ENCODE measurements at places on chromosomes 2 and 18. TPM values are rescaled to one million over a fixed set of nuclear protein-coding genes. Genes with fewer than 3 reads are reported as not detected.

DNA sequence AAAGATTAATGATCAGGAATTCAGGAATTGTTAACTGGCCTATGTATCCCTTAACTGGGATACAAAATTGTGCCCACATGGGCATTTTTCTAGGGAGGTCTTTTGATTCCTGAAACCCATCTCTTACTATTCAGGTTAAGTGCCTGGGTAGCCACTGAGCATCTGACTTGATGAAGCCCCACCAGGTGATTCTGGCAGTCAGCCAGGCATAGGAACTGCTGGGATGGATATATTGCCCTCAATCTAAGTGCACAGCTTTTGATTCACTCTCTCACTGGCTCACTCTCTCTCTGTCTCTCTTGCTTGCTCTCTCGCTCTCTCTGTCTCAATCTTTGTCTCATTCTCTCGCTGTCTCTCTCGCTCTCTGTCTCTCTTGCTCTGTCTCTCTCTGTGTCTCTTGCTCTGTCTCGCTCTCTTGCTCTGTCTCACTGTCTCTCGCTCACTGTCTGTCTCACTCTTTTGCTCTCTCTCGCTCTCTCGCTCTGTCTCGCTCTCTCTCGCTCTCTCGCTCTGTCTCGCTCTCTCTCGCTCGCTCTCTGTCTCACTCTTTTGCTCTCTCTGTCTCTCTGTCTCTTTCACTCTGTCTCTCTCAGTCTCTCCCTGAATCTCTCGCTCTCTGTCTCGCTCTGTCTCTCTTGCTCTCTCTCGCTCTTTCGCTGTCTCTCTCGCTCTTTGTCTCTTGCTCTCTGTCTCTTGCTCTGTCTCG, 22.3 kb downstream of the INPP1 start:
- peaks cover 22% of the 10 kb centered on the region for H3K36me3 ChIP-seq
- no peak for DNase-seq
- H3K27ac ChIP-seq, result no peak overlapping the region
- no peaks in the 10 kb centered on the region for H3K27me3 ChIP-seq
- H3K4me1 ChIP-seq, result no peaks in the 10 kb centered on the region

- no peak overlapping the region for H3K4me3 ChIP-seq
- no peaks in the 10 kb centered on the region for H3K4me1 ChIP-seq
- H3K36me3 ChIP-seq, result no peaks in the 10 kb centered on the region
- H3K27me3 ChIP-seq, result no peaks in the 10 kb centered on the region
- H3K27ac ChIP-seq, result no peak overlapping the region
Measured at GRCh38 chr18:47680488-47680887, 250.0 kb downstream of the SMAD2 start.

- H3K27me3 ChIP-seq, result no peaks in the 10 kb centered on the region
- no peak overlapping the region for H3K4me3 ChIP-seq
- no peak overlapping the region for H3K27ac ChIP-seq
Measured at GRCh38 chr2:48205137-48205798, 299.0 kb upstream of the FBXO11 start.

GRCh38 chr18:58850786-58851469, 13.7 kb upstream of the ZNF532 start:
- no peak overlapping the region for H3K27ac ChIP-seq
- no peak for DNase-seq
- no peaks in the 10 kb centered on the region for H3K36me3 ChIP-seq
- no peaks in the 10 kb centered on the region for H3K4me1 ChIP-seq
- H3K4me3 ChIP-seq, result no peak overlapping the region
- no peaks in the 10 kb centered on the region for H3K27me3 ChIP-seq

- H3K4me3 ChIP-seq, result no peak overlapping the region
- H3K27ac ChIP-seq, result no peak overlapping the region
- H3K27me3 ChIP-seq, result no peaks in the 10 kb centered on the region
Measured at GRCh38 chr2:11082880-11083279, 72.4 kb upstream of the SLC66A3 start.

DNA sequence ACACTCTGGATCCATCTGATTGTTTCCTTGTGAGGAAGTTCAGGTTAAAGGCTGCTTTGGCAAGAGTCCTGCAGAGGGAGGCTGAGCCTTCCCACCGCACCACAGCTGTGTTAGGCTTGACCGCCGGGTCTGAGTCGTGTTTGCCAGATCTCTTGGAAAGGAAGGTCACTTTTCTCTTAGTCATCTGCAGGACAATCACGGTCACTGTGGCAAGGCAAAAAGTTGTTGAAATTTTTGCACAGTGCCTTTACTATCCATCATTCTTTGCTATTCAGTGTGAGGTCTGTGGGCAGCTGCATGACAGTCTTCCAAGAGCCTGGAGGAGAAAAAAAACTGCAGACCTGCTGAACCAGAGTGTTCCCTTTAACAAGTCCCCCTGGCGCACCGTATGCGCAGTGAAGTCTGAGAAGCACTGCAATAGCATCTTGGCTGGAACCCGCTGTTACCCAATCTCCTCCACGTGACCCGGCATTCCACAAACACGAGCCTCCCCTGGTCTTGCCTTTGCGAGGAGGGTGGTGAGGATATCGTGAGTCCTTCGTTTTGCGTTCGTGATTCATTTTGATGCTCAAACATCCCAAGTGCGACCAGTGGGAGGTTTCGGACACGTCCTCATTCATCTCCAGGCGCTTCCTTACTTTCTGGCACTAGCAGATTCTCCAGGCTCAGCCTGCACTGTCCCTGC, 23.0 kb downstream of the BIN1 start:
- H3K36me3 ChIP-seq, result no peaks in the 10 kb centered on the region
- H3K4me1 ChIP-seq, result peaks cover 37% of the 10 kb centered on the region
- peak overlapping the region; percentile 37 for H3K4me3 ChIP-seq
- H3K27ac ChIP-seq, result peak overlapping the region; percentile 91

- no peak overlapping the region for H3K4me3 ChIP-seq
- H3K36me3 ChIP-seq, result no peaks in the 10 kb centered on the region
- H3K27me3 ChIP-seq, result no peaks in the 10 kb centered on the region
- no peaks in the 10 kb centered on the region for H3K4me1 ChIP-seq
- H3K27ac ChIP-seq, result no peak overlapping the region
Measured at GRCh38 chr2:124501575-124502152, 476.6 kb downstream of the CNTNAP5 start.

GRCh38 chr2:2181493-2181892, 149.6 kb downstream of the MYT1L start:
- no peaks in the 10 kb centered on the region for H3K27me3 ChIP-seq
- no peak for DNase-seq
- H3K4me1 ChIP-seq, result no peaks in the 10 kb centered on the region
- H3K36me3 ChIP-seq, result no peaks in the 10 kb centered on the region
- H3K27ac ChIP-seq, result no peak overlapping the region

DNA sequence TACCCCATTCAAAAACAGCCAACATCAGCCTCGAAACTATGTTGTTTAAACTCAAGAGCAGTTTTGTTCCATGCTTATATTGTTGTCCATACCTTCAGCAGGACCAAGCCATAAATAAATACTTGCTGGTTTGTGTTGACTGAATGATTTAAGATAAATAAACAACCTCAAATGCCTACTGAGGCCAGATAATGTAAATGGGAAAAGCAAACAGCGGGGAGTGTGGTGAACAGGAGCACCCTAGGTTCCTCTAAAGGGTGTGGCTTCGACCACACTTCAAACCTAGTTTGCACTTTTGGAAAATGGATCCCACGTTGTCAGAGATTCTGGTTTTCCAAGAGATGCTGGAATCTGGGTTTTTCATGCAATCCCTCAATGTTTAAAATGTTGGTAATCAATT, 1.7 kb upstream of the PMAIP1 start:
- DNase-seq, result no peak
- H3K36me3 ChIP-seq, result peaks cover 3% of the 10 kb centered on the region
- H3K4me3 ChIP-seq, result no peak overlapping the region
- peaks cover 23% of the 10 kb centered on the region for H3K4me1 ChIP-seq

DNA sequence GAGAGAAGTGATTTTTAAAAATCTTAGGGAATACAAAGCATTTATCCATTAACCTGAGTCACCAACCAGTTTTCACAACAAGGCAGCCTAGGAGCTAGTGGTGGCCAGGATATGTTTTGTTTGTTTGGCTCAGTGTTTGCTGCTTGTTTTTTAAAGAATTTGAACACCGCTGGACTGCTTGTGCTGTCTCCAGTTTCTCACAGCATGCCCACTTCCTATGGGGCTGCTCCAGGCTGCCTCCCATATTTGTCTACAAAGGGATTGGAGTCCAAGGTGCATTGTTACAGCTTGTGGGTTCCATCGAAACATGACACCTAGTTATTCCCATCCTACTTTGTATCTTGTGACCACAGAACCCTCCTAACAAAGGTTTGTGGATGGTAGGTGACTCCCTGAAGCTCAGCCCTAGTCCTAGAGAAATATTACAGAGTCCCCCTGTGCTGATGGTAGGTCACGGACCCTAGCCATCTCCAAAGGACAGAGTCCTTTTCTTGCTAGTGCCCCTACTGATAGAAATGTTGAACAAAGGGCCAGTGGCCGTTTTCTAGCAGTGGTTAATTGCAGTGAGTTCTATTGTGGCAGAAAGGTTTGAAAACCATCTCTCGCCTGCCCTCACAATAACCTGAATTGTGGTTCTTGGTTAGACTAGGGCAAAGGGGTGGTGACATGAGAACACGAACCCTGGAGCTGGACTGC, 23.2 kb downstream of the GPR39 start:
- H3K4me3 ChIP-seq, result no peak overlapping the region
- no peaks in the 10 kb centered on the region for H3K27me3 ChIP-seq
- DNase-seq, result peak; percentile 64

DNA sequence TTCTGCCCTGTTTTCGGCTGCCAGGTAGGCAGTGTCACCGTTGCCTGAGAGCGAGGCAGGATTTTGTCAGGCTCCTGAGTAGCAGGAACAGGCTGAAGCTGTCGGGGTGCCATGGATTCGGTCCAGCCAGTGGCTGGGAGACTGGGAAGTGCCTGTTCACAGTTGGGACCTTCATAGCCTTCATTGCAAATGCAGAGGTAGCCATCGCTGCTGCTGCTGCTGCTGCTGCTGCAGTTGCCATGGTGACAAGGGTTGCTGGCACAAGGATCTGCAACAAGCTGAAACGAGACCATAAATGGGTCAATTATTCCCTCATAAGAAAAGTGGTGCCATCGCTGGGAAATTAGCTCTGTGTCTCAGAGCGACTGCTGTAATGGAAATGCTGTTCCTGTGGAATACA, 122.7 kb downstream of the DNER start:
- H3K27ac ChIP-seq, result no peak overlapping the region
- H3K27me3 ChIP-seq, result no peaks in the 10 kb centered on the region
- H3K36me3 ChIP-seq, result no peaks in the 10 kb centered on the region
- no peak overlapping the region for H3K4me3 ChIP-seq
- peaks cover 3% of the 10 kb centered on the region for H3K4me1 ChIP-seq

DNA sequence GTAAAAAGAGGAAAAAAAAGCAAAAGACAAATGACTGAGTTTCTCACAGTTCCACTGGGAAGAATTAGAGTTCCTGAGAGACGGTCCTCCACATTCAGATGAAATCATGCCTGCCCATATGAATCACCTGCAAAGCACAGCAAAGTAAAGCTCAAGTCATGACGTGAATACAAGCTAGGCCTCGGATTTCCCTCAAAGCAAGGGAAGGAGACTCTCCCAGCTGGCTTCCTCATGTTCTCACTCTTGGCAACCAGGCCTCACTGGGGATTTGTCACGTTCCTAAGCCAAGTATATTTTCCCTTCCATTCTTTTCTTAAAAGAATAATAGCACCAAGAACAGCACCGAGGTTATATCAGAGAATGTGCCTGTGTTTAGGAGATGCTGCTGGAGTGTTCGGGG, 47.0 kb downstream of the CYP27C1 start:
- H3K4me3 ChIP-seq, result no peak overlapping the region
- H3K27me3 ChIP-seq, result no peaks in the 10 kb centered on the region
- DNase-seq, result peak; percentile 98
- no peaks in the 10 kb centered on the region for H3K36me3 ChIP-seq
- peak overlapping the region; percentile 83 for H3K27ac ChIP-seq

- DNase-seq, result no peak
- H3K27me3 ChIP-seq, result no peaks in the 10 kb centered on the region
- H3K4me1 ChIP-seq, result peaks cover 29% of the 10 kb centered on the region
- no peak overlapping the region for H3K27ac ChIP-seq
- H3K4me3 ChIP-seq, result no peak overlapping the region
- H3K36me3 ChIP-seq, result no peaks in the 10 kb centered on the region
Measured at GRCh38 chr2:42844366-42844765, 52.0 kb upstream of the HAAO start.

- H3K27ac ChIP-seq, result no peak overlapping the region
- H3K27me3 ChIP-seq, result no peaks in the 10 kb centered on the region
- no peak overlapping the region for H3K4me3 ChIP-seq
- no peaks in the 10 kb centered on the region for H3K36me3 ChIP-seq
Measured at GRCh38 chr2:196380575-196380974, 209.2 kb upstream of the STK17B start.

GRCh38 chr2:174600349-174600748, 2.7 kb upstream of the WIPF1 start:
- H3K27ac ChIP-seq, result no peak overlapping the region
- no peaks in the 10 kb centered on the region for H3K27me3 ChIP-seq

DNA sequence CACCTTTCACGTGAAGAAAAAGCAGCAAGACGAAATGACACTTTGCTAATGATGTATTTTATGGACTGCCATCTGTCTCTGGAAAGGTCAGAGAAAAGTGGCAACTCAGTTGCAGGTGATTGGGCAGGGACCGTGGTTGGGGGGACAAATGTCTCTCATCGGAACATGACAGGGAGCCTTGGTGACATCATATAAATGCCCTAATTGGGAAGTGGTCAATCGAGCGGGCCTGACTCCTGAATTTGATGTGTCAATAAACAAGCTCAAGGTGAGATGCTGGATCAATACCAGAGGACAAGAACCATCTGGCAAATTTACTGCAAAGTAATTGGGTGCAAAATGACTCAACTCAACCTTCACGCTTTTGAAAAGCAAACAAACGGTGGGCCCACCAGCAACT, 151.9 kb upstream of the SKOR2 start:
- DNase-seq, result no peak
- H3K27me3 ChIP-seq, result no peaks in the 10 kb centered on the region
- H3K4me3 ChIP-seq, result no peak overlapping the region

DNA sequence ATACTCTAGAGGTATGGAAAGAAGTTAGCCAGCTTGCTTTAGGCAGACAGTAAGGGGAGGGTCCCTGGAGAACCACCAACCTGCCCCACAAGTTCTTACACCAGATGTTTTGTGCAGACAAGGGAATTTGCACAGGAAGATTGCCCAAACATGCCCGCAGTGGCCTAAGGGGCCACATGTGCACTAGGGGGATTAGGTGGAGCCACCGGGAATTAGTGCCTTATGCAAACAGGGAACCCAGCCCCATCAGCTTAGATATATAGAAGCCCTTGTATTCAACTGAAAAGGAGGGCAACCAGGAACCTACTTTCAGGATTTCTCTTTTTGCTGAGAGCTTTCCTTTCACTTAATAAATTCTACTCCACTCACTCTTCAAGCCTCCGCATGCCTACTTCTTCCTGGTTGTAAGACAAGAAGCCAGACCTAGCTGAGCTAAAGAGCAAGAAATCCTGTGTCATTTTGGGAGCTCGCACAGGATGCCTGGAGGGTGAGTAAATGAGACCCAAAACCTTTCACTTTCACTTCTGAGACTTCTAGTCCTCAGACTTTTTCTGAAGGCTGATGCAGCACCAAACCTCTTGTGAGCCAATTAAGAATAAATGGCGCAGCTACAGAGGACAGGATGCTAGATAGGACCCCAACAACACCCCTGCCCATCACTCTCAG, 146.3 kb downstream of the GCA start:
- H3K4me3 ChIP-seq, result no peak overlapping the region
- DNase-seq, result peak; percentile 10
- no peaks in the 10 kb centered on the region for H3K4me1 ChIP-seq
- H3K27me3 ChIP-seq, result no peaks in the 10 kb centered on the region
- H3K27ac ChIP-seq, result no peak overlapping the region
- no peaks in the 10 kb centered on the region for H3K36me3 ChIP-seq

RSAD2 gene
- polyA plus RNA-seq, result not detected

TBR1 gene
- not detected for polyA plus RNA-seq

MTX2 gene
- polyA plus RNA-seq, result 60.6 TPM

PLB1 gene
- 0.25 TPM for polyA plus RNA-seq

GKN2 gene
- not detected for polyA plus RNA-seq

RAB6C gene
- not detected for polyA plus RNA-seq

STARD6 gene
- not detected for polyA plus RNA-seq

HOXD12 gene
- polyA plus RNA-seq, result 0.14 TPM

TMEM198 gene
- polyA plus RNA-seq, result 2.2 TPM

ZNF532 gene
- 14.3 TPM for polyA plus RNA-seq

ADGRF3 gene
- polyA plus RNA-seq, result 0.24 TPM

Measured in GM23248 (cell line).